ENCODE measurements at places on chromosomes 7 and 10.

GRCh38 chr7:82202107-82202506, 241.5 kb downstream of the CACNA2D1 start:
- no peak for DNase-seq

GRCh38 chr7:41701068-41701941, 1.6 kb downstream of the INHBA start:
- no peak for DNase-seq

DNA sequence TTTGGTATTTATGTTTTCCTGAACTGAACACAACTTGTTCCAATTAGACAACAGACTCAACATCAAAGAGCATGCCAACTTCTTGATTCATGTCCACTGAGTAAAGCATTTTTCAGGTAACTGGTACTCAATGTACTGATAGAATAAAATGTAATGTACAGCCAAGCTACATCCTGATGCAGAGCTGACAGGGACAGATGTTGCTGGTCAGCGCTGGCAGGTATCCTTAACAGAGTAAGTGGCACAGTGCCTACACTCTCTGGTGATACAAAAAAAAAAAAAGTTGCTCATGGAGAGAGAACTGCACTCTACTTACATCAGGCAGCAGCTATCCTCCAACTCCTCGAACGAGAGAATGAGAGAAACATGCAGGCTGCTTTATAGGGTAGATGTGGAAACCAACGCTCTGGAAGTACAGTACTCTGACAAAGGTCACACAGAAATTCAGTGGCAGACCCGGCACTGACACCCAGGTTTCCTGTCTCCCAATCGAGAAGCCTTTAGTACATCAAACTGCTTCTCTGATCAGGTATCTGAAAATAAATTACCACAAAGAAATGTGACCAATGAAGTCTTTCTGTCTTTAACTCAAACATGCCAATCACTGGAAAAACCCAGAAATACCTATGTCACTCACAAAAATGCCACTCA, 4.6 kb downstream of the ITGB1 start:
- no peak for DNase-seq

- no peak for DNase-seq
These were observed 33.6 kb upstream of the AGR2 start for GRCh38 chr7:16838386-16838785.

DNA sequence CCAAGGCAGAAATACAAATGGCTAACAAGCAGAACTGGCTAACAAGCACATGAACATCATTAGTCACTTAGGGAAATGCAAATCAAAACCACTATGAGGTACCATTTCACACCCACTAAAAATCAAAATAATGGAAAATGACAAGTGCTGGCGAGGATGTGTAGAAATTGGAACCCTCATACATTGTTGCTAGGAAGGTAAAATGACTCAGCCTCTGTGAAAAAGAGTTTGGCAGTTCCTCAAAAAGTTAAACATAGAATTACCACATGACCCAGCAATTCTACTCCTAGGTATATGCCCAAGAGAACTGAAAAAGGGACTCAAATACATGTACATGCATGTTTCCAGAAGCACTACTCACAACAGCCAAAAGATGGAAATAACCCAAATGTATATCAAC, 52.8 kb upstream of the ANAPC16 start:
- DNase-seq: peak; percentile 23

- no peak for DNase-seq
These were observed 119.8 kb downstream of the ITGB8 start for GRCh38 chr7:20450536-20450935.

DNA sequence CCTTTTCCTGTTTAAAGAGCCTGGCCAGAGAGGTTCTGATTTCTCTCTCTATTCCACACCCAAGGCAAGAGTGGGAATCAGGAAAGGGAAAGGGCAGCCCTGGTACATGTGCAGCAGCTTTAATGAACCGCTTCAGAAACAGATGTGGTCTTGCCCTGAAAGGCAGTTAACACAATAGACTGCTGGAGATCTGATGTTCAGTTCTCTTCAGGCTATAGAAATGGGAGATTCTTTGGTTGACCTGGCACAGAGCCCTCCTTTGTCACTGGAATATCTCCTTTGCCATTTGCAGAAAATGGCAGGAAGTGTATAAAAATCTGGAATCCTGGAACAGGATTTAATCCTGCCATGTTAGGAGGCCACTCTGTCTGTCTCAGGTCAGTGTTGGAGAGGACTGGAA, 36.3 kb upstream of the EXOC6 start:
- no peak for DNase-seq

DNA sequence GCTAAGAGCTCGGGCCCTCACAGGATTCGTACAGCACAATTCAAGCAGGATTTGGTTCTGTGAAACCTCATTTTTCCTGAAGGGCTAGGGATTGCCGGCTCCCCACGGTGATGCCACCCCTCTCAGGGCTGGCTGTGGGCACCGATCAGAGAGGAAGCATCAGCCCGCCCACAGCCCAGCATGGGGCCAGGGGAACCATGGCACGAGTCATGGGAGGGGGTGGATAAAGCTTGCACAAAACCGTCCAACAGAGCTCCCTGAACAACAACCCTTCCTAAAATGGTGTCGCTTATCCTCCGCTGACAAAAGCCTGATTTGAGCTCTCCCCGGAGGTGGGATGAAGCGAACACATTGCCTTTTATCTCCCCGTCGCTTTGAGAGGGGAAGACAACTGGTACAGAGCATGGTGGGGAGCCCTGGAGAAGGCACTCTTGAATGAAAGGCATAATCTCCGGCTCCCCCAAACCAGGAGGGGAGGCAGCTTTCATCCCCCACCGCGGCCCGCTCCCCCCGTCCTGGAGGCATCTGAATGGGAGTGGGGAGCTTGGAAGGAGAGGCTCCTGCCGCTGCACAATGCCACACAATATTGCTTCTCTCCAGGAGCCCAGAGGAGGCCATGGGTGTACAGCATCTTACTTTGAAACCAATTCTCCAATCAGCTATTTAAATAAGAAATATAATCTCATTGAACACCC, 144.0 kb downstream of the RPS24 start:
- no peak for DNase-seq

DNA sequence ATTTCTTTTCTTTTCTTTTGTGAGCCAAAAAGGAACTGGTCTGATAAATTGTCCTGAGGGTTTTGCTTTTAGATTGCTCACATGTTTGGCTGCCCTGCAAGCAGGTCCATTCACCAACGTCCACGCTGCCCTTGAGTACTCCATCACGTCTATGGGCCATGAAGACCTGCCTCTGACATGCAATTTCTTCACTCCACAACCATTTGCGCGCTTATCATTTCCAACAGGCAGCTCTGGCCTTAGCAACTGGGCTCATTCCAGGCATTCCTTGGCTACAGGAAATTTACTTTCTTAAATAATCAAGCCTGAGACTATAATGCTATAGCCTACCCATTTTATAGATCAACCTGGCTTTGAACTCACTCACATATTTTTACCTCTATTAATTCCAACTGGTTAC, 408.3 kb upstream of the C7orf33 start:
- DNase-seq: no peak

DNA sequence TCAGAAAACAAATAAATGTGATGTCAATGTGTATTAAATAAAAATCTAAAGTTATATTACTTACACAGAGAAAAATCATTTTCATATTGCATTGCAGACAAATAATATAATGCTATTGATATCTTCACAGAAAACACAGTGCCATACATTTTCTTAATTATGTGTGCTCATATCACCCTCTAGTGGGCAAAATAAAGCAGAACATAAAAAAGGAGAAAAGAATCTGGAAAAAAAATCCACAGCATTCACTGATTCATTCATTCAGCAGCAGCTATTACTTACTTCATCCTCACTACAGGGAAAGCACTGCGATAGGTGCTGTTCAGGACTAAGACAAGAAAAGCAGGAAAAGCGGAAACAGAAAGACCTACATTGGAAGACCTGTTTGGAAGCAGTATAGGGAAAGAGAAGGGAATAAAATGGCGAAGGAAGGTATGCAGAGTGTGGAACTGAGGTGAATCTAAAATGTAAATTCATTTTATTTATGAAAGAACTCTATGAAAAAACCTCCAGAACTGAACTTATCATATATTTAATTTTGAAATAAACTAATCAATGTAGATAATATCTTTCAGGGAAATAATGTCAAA, 73.2 kb downstream of the POT1 start:
- peak; percentile 12 for DNase-seq

GRCh38 chr7:35755711-35756110, 45.1 kb upstream of the SEPTIN7 start:
- no peak for DNase-seq

- no peak for DNase-seq
These were observed 1193.9 kb downstream of the DNAJB9 start for GRCh38 chr7:109763611-109764010.

GRCh38 chr10:51920672-51921071, 221.3 kb upstream of the CSTF2T start:
- DNase-seq: no peak

DNA sequence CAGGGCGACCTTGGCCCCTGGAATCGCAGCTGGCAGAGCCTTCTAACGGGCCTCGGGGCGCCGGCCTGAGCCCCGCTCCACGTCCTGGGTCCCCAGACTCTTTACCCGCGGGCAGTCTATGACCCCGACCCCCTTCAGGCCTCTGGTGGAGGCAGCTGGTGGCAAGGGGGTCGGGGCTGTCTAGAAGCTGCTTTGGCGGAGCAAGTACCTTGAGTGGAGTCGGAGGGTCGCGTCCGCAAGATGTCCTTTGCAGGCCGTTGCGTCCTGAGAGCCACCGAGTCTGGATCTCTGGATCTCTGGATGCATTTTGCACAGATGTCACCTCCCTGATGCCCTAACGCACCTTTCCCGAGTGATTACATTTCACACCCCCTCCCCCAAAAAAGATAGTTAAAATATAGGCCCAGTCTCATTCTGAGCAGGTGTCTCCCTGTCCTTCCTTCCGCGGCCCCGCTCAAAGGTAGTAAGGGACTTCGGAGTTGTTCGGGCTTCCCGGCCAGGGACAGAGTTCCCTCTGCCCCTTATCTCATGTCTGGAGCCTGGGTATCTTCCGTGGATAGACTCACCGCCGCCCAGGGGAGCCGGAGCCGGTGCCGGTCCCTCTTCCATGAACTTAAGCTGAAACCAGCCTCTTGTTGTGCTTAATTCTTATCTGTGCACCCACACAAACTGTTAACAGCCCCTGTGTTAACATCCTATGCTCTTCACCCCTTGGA, 457 bp downstream of the ACADSB start:
- no peak for DNase-seq

GRCh38 chr7:129055294-129055816, 444 bp upstream of the TNPO3 start:
- no peak for DNase-seq

DNA sequence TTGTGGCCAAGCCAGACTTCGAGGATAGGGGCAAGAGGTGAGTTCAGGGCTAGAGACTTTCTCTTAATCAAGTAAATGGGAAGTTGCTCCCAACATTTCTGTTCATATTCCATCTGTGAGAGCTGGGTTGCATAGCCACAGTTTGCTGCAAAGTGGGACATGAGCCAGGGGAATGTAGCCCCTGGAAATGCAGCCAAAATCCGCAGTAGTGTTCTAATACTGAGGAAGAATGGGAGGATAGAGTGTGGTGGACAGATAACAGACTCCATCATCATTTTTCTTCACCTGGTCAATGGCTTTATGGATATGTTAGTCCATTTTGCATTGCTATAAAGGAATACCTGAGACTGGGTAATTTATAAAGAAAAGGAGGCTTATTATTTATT, 177.7 kb downstream of the SKIDA1 start:
- DNase-seq: no peak

GRCh38 chr10:47169581-47169980, 130.4 kb upstream of the GDF10 start:
- no peak for DNase-seq

DNA sequence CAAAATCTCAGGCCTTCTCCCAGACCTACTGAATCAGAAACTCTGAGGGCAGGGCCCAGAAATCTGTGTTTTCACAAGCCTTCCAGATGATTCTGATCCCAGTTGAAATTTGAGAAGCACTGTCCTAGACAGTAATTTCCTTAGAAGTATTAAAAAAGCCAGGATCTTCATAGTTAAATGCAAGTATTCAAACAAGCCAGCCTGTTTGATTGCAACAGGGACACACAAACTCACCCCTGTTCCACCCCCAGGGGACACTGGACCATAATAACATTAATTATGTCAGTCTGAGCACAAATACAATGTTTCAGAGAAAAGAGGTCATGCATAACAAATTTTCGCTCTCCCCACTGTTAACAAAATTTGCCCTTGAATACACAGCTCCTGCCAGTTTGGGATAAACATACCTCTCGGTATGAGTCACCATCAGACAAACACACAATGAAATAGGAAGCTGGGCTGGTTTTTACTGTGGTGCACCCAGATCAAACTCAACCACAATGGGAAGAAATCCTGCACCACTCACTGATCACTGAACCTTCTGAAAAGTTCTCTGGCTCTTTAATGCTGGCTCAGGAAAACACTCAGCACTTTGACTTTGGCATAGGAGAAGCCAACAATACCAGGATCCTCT, 34.3 kb downstream of the ABLIM1 start:
- DNase-seq: no peak

GRCh38 chr10:130455111-130455695, 319.0 kb downstream of the GLRX3 start:
- DNase-seq: no peak

- no peak for DNase-seq
These were observed 1.2 kb downstream of the FAM180A start for GRCh38 chr7:135747366-135747765.
